CD4-positive, alpha-beta memory T cell (primary cell): ENCODE measurements at places on chromosomes 4 and X.
A peak's percentile ranks its signal among the peaks of the same experiment; 100 is the strongest.

- no peak for DNase-seq
Measured at GRCh38 chr4:169774466-169775445, 17.0 kb upstream of the HPF1 start.

DNA sequence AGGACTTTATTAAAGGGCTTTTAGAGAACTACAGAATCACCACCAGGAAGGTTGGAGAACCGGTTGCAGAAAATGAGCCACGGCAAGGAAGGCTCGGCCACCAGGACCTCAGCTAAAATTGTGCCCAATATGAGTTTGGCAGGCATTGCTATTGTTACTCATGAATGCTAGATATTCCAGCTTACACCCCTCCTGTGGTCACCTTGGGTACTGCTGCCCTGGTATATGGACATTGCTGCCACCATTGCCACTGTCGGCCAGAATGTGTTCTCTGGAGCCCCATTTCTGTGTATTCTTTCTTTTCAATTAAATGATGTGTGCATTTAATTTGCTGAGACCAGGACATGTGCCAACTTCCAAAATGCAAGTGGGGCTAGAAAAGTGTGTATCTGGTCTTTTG is 626.7 kb upstream of the BOD1L1 start:
- no peak for DNase-seq

- DNase-seq, result no peak
Measured at GRCh38 chr4:78660559-78660958, 109.0 kb downstream of the ANXA3 start.

DNA sequence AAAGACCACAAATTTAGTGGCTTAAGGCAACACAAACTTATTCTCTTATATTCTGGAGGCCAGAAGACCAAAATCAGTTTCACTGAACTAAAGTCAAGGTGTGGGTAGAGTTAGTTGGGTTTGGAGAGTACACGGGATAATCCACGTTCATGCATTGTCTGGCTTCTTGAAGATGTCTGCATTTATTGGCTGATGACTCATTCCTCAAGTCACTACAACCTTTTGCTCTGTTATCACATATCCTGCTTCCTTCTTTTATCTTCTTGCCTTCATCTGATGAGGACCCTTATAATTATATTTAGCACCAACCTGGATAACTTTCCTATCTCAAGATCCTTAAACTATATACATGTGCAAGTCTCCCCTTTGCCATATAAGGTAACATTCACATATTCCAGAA is 590.0 kb downstream of the FSTL5 start:
- no peak for DNase-seq

DNA sequence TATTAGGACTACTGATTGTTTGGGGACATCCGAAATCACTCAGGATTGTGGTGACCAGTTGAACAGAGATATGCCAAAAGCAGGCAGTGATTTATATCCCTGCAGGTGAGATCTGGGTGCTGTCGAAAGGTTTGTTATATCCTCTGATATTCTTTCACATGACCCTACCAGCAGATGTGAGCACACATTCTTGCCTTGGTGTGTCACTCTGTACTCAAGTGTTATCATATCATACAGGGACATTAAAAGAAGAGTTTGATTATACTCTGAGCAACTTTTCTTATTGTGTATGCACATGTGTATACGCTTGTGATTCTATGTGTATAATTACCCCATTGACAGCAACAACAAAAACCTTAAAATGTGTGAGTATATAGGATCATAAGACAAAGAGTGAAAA is 381.2 kb upstream of the IGFBP7 start:
- no peak for DNase-seq

DNA sequence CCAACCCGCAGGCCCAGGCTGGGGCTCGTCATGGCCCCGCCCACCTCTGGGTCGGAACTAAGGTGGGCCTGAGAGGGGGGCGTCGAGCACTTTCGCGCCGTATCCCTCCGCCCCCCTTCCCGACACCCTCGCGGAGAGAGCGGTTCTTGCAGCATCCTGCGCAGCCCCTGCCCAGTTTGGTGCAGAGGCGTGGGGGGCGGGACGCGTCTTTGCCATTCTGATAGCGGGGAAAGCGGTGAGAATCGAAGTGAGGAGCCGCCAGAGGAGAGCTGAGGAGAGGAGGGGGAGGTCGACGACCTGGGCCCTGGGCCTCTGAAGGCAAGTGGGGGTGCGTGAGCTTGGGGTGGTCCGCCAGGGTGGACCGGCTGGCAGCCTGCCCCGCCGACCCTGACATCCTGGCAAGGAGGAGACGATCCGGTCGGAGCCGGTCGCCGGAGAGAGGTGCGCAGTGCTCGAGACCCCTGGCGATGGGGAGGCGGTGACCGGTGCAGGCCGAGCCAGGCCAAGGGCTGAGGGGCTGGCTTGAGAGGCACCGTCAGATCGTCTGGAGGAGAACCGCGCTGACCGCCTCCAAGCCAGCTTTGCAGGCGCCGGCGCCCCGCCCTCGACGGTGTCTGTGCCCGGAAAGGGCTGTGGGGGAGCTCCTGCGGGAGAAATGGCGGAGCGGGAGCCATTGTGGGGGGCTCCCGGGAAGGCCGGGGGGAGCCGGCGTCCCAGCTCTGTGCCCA is 25.5 kb downstream of the GPRASP3 start:
- DNase-seq, result no peak

GRCh38 chrX:150155436-150156035 is 207.6 kb upstream of the MAMLD1 start:
- DNase-seq, result peak; percentile 24

DNA sequence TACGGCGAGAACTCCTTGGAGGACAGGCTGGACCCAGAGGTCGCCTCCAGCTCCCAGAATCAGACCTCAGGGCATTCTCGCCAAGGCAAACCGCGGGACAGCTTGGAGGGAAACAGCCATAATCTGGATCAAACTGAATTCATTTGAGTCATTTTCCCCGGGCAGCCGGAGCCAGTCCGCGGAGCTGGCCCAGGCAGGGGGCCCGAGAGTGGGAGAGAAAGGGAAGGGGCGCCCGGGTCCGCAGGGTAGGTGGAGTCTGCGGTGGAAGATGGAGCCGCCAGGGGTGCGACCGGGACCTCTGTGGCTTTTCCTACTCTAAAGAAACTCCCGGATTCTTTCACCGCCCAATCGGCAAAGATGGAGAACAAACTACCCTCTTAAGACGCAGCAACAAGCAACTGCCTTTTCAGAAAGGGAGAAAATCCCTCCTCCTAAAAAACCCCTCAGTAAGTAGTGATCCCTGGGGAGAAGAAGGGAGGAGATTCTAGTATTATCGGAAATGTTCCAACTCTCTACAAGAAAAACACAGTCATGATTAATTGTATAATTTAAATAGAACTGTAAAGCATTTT is 5.2 kb downstream of the NKX3-2 start:
- no peak for DNase-seq
